Neural progenitor cell (in vitro differentiated cells): ENCODE measurements at places on chromosomes 3 and 15.

GRCh38 chr3:160667452-160667851, 9.5 kb upstream of the ARL14 start:
- no peak for DNase-seq

DNA sequence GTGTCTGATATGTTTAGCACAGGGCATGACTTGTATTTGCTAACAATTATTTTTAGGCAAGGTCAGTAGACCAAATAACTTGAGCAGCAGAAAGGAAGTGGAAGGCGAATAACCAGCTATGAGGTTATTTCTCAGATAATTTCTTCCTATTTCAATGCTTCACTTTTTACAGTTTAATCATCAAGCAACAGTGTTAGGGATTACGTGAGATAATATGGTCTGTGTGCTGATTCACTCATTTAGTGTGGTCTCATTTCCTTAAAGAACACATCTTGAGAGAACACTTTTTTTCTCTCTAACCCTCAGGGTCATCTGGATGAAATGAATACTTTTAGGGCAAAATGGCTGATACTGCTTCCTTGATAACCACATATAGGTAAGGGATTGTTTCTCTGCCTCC, 126.0 kb upstream of the CCNL1 start:
- DNase-seq: no peak

- peak; percentile 36 for DNase-seq
Observed at GRCh38 chr3:14403619-14404155, 1.3 kb downstream of the SLC6A6 start.

- no peak for DNase-seq
Observed at GRCh38 chr15:63913786-63914315, 80.1 kb upstream of the HERC1 start.

- no peak for DNase-seq
Observed at GRCh38 chr3:46280105-46280797, 38.0 kb downstream of the CCR3 start.

DNA sequence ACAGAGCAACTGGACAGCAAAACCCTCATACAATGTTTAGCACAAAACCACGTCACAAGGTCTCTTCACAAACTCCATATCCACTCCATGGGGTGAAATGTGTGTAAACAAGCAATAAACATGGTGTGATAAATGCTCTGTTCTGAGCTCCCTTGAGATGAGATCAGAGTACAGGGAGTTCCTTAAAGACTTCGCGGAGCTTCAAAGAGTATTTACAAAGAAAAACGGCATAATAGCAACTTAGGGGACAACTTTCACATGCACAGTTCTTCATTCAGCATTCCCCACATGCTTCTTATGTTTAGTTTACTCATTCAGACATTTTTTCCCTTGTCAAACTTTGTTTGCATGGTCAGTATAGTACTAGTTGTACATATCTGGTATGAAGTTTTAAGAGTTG, 52.5 kb upstream of the SUCLG2 start:
- DNase-seq: no peak

DNA sequence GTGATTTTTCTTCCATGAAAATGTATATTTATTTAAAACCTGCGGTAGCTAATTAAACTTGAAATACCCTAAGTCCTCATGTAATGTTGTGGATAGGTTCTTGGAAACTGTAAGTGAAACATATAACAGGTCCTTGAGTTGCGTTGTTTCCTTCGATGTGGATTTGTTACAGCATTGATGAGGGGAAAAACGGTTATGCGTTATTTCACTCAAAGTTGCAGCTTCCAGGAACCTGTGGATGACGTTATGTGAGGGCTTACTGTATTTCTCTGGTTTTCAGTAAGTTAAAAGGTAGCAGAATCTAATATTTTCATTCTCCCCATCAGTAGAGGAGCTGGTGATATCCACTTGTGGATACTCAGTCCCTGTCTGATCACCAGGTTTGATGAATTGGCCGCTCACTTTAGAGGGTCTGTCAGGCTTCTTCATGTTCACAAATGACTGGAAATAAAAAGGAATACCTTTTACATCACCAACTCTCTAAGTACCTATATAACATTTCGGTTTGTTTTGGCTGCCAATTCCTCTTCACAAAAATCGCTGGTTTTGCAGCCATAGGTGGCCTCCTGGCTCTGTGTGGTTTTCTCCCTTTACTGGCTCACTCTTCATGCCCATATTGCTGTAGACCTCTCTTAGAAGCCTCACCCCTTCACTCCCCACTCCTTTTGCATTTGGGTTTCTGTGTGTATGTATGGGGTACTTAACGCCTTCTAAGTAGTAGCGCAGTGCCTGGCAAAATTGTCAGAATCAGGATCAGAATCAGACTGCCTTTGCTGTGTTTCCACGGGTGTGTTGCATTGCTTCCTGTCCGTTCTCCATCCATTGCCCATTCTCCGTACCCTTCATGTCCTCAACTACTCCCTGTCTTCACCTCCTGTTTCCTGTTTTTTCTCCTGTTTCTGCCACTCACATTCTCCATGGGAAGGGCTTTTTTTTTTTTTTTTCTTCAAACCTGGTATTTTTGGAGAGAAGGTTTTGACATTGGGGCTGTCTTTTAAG, 112.6 kb downstream of the FNDC3B start:
- DNase-seq: no peak

GRCh38 chr3:49616491-49616941, 57.6 kb upstream of the APEH start:
- DNase-seq: peak; percentile 32

- no peak for DNase-seq
Observed at GRCh38 chr15:61721418-61721817, 338.8 kb downstream of the VPS13C start.

GRCh38 chr15:49103002-49103401, 52.4 kb downstream of the COPS2 start:
- DNase-seq: no peak

DNA sequence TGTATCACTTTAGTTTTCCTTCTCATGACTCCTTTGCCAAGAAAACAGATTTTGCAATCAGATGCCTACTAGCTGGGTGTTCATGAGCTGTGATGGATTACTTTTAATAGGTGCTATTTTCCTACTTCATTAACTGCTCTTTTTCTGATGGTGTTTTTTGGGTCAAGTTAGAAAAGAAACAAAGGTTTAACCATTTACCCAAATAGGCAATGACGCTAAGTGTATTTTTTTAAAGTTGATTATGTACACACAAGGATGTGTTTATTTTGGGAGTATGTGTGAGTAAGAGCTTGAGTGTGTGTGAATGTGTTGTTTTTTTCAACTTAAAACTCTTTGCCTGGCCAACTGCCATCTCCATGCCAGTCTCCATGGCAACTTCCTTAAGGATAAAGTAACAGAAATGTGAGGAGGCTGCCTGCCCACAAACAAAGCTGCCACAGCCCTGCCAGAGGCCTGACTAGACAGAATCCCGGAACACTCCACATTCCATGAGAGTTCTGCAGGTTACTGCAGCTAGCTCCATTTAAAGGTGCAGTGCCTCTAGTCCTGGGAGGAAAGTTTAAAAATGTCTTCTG, 215.6 kb upstream of the RBMS3 start:
- DNase-seq: peak; percentile 86
